Choroid plexus epithelial cell (primary cell): ENCODE measurements at places on chromosomes 16 and 17.

DNA sequence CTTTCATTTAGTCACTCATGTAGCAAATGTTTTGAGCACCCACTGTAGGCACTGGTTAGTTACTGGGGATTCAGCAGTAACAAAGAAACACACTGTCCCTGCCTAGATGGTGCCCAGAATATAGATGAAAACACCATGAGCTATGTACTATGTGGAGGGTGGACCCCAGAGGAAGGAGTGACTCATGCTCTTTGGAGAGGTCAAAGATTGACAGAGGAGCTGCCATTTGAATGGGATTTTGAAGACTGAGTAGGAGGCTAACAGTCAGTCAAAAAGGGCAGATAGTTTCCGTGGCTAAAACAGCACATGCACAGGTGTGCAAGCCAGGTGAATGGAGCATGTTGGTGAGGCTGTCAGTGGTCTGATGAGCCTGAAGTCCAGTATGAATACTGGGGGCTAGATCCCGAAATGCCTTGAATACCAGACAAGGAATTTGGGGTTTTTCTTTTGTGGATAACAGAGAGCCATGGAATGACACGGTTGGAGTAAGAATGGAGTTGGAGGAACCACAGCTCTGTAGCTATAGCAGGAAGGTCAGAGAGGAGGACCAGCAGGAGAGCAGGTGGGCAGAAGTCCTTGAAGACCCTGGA lies 6.1 kb downstream of the IL21R start:
- peak; percentile 74 for DNase-seq

GRCh38 chr16:5446623-5447240 lies 349.1 kb upstream of the EEF2KMT start:
- DNase-seq: no peak

DNA sequence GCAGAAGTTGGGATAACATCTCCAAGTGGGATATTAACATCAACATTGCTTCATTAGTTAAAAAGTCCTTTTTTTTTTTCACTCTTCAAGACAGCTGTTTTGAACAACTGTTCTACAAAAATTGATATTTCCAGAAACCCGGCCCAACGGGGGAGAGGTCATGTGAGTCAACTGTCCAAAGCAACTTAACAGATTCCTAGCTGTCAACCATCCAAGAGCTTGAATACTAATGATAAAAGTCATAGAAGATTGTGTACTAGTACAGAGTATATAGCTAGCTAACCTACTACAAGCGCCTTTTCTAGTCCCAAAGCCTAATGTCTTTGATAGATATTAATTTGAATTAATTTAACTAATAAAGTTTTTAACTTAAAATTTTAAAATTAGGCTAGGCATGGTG lies 172.0 kb downstream of the CYB561 start:
- DNase-seq: peak; percentile 81

DNA sequence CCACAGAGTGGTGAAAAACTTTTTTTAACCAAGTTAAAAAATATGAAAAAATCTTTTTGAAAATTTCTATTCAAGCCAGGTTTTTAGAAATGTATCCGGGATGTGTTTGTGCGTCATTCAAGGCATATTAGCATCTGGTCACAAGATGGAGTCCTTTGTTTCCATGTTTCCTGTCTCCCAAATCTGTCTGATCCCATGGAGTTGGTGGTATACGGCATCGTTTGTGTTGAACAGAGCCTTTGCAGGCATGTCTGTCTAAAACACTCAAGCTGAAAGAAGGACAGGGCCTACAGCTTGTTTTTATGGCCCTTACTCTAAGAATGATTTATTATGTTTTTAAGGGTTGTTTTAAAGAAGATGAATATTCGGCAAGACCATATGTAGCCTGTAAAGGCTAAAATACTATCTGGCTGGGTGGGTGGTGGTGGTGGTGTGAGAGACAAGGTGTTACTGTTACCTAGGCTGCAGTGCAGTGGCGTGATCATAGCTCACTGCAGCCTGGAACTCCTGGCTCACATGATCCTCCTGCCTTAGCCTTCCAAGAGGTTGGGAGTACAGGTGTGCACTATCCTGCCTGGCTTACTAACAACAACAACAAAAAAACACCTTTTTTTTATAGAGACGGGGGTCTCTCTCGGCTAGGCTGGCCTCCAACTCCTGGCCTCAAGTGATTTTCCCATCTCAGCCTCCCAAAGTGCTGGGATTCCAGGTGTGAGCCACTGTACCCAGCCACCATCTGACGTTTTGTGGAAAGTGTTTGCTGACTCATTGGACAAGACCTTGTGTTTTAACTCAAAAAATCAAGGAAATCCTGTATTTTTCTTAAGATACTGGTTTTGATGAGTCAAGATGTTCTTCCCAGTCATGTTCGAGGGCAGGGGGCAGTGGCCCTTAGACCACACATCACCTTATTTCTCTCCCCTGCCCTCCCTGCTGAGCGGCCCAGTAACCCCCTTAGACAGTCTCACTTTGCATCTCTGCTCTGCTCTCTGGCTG lies 52.2 kb downstream of the NDE1 start:
- peak; percentile 78 for DNase-seq

- DNase-seq: no peak
These were observed 662.5 kb upstream of the SALL1 start for GRCh38 chr16:51813609-51814008.

DNA sequence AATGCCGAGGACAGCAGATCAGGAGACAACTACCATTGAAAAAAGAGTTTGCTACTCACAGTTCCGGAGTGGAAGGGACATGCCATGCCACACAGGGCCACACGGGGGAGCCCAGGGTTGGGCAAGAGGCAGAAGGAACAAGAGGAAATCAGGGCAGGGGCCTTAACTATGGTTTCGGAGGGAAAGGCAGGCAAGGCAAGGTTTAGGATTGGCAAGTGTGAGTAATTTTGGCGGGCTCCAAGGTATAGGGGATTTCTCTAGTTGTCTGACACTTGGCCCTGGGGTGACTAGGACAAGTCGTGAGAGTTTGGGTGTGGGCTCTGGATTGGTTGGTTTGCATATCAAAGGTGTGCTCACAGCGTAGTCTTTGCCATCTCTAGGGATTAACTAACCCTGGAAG lies 27.0 kb upstream of the NTN1 start:
- peak; percentile 51 for DNase-seq

GRCh38 chr16:24538756-24539294 lies 541 bp upstream of the RBBP6 start:
- DNase-seq: no peak

- no peak for DNase-seq
These were observed 7.5 kb downstream of the ERN2 start for GRCh38 chr16:23705517-23705902.

- DNase-seq: no peak
These were observed 80.9 kb downstream of the DNAH17 start for GRCh38 chr17:78496311-78496710.

- peak; percentile 89 for DNase-seq
These were observed 38.3 kb upstream of the HAPSTR1 start for GRCh38 chr16:9053006-9053601.

DNA sequence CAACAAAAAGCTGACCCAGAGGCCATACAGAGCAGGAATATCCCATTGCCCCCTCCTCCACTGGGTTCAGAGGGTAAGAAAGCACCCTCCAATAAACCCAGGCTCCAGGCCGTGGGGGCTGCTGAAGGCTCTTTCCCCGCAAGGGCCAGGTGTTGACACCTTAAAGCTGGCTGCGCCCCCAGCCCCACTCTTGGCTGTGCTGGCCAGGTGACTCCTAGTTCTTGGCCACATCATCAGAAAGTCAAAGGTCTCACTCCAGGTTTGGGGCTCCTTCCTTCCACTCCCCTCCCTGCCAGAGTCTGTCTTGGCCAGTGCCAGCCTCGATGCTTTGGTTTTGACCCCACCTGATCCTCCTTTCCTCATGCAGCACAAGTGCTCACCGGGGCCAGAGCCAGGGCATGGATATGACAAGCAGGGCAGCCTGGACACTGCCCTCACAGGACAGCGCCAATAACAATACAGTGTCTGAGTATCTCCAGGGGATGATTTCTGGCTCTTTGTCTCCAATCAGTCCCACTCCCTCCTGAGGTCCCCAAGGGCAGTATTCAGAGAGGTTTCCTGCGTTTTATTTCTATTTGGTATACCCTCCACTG lies 8.2 kb downstream of the SLC46A1 start:
- DNase-seq: no peak

- DNase-seq: peak; percentile 68
These were observed 2.5 kb downstream of the TTLL6 start for GRCh38 chr17:48814504-48814903.

DNA sequence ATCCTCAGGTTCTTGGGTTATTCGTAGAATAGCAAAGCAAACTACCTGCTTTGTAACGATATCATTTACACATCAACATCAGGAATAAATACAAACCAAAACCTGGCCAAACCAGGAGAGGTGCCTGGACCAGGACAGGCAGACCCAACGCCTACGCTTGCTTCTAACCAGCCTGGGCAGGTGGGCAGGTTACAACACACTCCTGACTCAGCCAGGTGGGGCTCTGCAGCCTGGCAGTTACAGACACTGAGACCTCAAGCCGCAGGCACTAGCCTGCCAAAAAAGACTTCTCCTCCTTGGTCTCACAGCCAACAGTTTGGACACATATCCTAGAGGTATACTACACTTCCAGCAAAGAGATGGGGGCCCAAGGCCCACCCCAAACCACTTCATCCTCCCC lies 14.0 kb downstream of the ANKRD11 start:
- no peak for DNase-seq

- no peak for DNase-seq
These were observed 63.8 kb downstream of the GSG1L start for GRCh38 chr16:27999687-28000086.

- no peak for DNase-seq
These were observed 32.1 kb upstream of the RPH3AL start for GRCh38 chr17:384622-385177.

- no peak for DNase-seq
These were observed 14.8 kb downstream of the TANC2 start for GRCh38 chr17:62980842-62981241.

DNA sequence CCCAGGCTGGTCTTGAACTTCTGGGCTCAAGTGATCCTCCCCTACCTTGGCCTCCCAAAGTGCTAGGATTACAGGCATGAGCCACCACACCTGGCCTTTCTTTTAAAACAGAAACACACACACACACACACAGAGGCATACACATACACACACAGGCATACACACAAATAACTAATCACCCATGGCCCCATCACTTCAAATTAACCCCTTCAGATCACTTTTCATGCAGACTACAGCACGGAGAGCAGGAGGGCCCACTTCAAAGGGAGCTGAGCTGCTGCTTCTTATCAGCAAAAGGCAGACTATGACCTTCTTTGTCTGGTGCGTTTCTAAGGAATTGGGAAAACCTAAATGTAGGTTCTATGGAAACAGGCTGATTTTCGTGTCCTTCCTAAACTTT lies 1.9 kb downstream of the CLCN7 start:
- DNase-seq: no peak

DNA sequence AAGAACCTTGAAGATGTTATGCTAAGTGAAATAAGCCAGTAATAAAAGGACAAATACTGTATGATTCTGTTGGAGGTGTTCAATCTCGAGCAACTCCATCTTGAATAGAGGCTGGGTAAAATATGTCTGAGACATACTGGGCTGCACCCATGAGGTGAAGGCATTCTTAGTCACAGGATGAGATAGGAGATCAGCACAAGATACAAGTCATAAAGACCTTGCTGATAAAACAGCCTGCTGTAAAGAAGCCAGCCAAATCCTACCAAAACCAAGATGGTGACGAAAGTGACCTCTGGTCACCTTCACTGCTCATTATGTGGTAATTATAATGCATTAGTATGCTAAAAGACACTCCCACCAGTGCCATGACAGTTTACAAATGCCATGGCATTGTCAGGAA lies 98.1 kb downstream of the RGS9 start:
- DNase-seq: no peak

GRCh38 chr16:85798283-85798776 lies 1.0 kb downstream of the EMC8 start:
- no peak for DNase-seq

DNA sequence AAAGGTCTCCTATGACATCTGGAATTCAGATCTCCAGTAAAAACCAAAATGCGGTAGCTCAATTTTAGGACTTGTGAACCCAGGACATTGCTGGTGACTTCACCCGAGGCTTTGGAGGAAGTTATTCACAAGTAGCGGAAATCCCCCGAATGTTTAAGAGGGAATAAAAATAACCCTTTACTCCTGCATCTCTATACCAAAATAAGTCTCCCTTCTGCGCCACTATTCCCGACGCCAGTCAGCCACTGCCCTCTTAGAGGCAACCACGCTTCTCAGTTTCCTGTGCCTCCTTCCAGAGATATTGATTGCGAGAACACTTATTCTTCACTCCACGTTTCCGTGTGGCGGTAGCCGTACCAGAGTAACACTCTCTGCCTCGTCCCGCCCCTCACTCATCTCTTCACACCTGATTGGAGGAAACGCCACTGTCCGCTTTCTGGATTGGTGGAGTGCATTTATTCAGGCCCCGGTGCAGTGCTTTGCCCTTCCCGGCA lies 27.4 kb downstream of the EMP2 start:
- DNase-seq: no peak

- no peak for DNase-seq
These were observed 18.4 kb downstream of the OSBPL7 start for GRCh38 chr17:47803201-47803600.

DNA sequence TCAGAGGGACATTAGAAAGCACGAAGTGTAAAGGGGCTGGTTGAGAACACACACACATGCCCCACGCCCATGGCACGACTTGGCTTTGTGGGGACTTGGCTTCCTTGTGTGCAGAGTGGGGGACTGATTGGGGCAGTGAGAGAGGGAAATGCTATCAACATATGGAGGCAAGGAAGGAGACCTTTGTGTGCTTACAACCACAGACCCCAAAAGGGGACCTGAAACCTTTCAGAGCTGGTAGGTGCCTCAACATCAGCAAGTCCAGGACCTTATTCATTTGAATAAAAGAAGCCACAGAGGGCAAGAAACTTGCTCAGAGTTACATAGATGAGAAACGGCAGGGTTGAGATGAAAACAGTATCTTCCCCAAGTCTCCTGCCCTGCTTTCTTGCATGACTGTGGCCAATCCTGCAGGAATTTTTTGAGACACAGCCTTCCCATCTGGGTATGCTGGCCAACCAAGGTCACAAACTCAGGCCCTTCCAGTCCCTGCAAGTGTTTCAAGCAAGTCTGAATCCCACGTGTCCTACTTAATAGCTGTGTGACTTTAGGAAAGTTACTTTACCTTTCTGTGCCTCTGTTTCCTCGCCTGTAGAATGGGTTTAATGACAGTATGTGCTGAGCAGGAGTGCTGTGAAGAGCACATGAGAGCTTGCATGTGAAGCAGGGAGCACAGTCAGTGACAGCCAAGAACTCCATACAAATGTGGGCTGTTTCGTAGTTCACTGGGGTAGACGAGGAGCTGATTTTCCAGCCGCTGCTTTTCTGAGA lies 26.2 kb downstream of the C16orf78 start:
- no peak for DNase-seq

GRCh38 chr16:6510261-6510660 lies 822.4 kb upstream of the RBFOX1 start:
- no peak for DNase-seq

- no peak for DNase-seq
These were observed 70.5 kb downstream of the DNAH17 start for GRCh38 chr17:78506454-78507309.

GRCh38 chr17:45143767-45144198 lies 4.5 kb upstream of the HEXIM1 start:
- peak; percentile 85 for DNase-seq
